ENCODE measurements at places on chromosomes 3 and 15.

DNA sequence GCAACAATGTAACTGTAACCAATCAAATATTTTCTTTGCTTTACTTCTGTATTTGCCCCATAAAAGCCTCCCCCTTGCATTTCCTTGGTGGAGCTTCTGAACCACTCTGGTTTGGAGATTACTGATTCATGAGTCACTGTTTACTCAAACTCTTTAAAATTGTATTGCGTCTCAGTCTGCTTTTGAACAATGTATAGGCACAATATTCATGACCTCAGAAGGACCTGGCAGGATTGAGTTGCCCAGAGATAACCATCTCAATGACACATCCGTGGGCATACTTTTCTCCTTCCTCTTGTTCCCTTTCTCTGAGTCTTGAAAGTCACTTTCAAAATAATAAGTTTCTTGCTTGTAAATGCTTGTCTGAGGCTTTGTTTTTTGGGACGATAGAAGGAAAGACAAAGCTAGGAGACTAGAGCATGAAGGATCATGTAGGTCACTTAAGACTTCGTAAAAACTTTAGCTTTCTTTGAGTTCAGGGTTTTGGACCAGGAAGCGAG lies 57.1 kb upstream of the POU1F1 start:
- no peak for DNase-seq

- no peak for DNase-seq
Observed at GRCh38 chr3:65945480-65945879, 93.2 kb downstream of the MAGI1 start.

GRCh38 chr15:70447928-70448698 lies 315.2 kb downstream of the UACA start:
- DNase-seq: peak; percentile 66

GRCh38 chr3:117856354-117856753 lies 1146.8 kb downstream of the TUSC7 start:
- DNase-seq: no peak

DNA sequence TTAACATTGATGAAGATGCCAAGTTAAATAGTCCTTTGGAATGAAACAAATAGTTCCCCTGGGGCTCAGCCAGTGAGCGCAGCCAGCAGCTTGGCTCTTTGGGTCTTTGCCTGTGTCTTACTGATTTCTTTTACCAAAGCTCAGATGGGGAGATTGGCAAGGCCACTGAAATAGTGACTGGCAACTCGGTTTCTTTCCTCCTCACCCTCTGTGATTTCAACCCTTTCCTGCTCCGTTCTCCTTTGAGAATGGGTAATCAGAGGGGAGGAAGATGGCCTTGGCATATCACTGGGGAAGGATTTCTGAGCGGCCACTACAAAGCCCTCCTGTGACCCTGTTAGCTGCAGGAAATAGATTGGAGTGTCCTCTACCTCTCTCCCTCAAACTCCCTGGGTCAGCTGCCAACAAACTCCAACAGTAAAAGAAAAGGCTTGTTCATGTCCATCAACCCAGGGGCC lies 337.1 kb upstream of the LRRFIP2 start:
- DNase-seq: no peak

DNA sequence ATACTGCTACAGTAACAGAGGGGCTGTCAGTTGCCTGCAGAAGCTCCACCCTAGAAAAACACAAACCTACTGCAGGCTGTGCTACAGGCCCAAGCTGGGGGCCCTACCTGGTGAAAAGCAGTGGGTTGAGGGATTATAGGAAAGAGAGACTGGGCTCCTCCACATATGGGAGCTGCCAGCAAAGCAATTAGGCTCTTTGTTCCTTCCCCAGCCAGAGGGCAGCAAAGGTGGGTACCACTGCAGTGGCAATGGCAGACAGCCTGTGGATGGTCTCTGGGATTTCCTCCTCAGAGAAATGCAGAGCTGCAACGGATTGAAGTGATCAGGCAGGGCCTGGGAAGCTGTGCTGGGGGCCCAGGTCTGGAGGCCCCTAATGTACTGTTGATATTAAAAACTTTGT lies 19.1 kb upstream of the DNAAF4 start:
- no peak for DNase-seq

GRCh38 chr3:78351334-78351733 lies 1311.4 kb downstream of the ROBO2 start:
- no peak for DNase-seq

GRCh38 chr3:66154444-66154861 lies 66.3 kb upstream of the SLC25A26 start:
- DNase-seq: no peak

Data from activated CD8-positive, alpha-beta memory T cell treated with anti-CD3 and anti-CD28 coated beads, Interleukin-2, amount 50 U/mL, for 48 hours (primary cell).